NCI-H1436 (cell line): ENCODE measurements at places on chromosomes 16 and 17.

DNA sequence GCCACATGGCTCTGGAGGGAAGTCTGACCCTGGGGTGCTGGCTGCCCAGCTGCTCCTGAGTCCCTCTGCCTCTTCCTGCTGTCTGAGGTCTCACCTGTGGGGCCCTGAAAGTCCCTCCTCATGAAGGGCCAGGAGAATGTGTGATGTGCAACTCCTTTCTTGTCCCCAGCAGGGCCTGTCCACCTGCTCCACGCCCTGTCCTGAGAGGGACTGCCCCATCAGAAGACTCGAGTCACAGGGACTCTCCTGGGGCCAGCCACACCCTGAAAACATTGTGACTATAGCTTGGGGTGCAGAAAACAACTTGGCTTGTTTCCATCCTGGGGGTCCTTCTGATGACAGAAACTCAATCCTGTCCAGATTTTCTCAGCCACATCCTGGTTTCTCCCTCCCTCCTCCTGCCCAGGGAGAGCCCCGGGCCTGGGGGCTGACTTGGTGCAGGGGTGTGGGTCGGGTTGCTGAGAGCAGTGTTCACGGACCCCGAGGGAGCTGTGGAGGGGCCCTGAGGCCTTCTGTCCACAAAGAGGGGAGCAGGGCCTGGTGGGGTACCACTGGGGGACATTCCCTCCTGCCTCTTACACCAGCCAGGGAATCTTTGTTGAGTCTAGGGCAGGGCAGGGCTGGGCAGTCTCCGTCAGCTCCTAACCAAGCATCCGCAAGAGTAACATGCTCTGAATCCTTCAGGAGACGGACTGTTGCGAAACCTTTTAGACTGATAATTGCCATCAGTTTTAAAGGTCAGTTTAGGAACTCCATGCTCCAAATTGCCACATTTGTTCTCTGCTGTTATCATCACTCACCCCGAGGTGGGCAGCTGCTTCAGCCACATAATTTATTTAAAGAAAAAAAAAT lies 45.9 kb downstream of the NT5M start:
- DNase-seq = no peak

- DNase-seq = no peak
These were observed 109.6 kb downstream of the KCNJ2 start for GRCh38 chr17:70278844-70279462.

GRCh38 chr17:412211-413015 lies 59.8 kb upstream of the RPH3AL start:
- peak; percentile 54 for DNase-seq

GRCh38 chr17:12789481-12790248 lies at the start of gene ARHGAP44:
Gene ARHGAP44, plus strand, starts transcription at chr17:12789498. Its CDS starts 341 bp downstream, at chr17:12789839.
- peak; percentile 24 for DNase-seq

GRCh38 chr16:73212431-73212830 lies 164.5 kb upstream of the ZFHX3 start:
- DNase-seq = no peak
